ENCODE measurements at places on chromosomes 3 and 15.
A peak's percentile ranks its signal among the peaks of the same experiment; 100 is the strongest.

- DNase-seq = peak; percentile 36
Observed at GRCh38 chr3:16124636-16125035, 49.8 kb upstream of the GALNT15 start.

DNA sequence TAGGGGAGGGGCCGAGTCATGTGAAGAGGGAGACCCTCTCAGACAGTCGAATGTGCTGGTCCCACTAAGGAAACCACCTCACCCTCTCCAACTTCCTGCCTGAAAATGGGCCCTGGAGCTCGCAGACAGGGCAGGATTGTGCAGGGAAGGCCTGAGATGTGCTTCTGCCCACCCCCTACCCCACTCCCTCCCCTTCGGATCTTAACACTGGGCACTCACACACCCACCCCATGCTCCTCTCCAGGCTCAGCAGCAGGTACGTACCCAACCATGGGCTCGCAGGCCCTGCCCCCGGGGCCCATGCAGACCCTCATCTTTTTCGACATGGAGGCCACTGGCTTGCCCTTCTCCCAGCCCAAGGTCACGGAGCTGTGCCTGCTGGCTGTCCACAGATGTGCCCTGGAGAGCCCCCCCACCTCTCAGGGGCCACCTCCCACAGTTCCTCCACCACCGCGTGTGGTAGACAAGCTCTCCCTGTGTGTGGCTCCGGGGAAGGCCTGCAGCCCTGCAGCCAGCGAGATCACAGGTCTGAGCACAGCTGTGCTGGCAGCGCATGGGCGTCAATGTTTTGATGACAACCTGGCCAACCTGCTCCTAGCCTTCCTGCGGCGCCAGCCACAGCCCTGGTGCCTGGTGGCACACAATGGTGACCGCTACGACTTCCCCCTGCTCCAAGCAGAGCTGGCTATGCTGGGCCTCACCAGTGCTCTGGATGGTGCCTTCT is 20.0 kb downstream of the ATRIP start:
- DNase-seq = no peak

DNA sequence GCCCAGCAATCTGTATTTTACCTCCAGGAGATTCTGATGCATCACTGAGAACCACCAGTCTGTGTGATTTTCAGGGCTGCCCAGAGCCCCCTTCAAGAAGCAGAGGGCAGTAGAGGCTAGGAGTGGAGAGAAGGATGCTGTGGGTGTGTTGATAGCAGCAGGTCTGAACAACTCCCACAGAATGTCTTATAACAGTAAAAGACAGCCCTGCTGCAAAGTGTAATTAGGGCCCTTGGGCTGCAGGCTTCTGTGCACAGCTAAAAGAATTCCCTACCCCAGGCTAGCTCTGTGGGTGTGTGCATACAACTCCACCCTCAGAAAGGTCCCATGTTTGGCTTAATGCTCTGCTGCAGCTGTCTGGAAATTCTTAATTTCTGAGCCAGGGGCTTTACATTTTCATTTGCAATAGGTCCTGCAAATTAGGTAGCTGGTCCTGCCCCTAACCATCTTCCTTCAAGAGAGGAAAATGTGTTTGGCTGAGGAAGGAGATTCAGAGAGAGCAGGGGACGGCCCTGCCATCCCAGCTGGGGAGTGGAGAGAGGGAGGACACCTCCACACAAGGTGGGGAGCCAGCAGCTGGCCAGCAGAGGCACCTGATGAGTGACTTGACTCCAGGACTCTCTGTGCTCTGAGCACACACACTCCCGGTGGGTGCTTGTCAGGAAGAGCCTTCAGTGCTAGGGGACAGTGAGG is 43.2 kb upstream of the RAB6B start:
- DNase-seq = peak; percentile 40

DNA sequence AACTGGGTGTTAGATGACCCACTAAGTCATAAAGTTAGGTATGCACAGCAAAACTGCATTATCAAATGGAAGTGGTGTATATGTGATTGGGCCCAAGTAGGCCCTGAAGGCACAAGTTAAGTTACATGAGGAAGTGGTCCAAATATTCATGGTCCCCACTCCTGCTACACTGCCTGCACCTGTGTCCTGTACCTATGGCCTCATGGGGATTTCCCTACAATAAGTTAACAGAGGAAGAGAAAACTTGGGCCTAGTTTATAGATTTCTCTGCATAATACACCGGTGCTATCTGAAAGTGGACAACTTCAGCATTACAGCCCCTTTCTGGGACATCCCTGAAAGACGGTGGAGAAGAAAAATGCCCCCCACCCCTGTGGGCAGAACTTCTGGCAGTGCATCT is 41.5 kb downstream of the STRIT1 start:
- no peak for DNase-seq

- no peak for DNase-seq
Observed at GRCh38 chr15:68512598-68512997, 66.2 kb upstream of the CORO2B start.

GRCh38 chr3:139202226-139202958 is 141.4 kb upstream of the MRPS22 start:
- peak; percentile 63 for DNase-seq

- DNase-seq = no peak
Observed at GRCh38 chr3:127888156-127888555, 26.9 kb upstream of the KBTBD12 start.

DNA sequence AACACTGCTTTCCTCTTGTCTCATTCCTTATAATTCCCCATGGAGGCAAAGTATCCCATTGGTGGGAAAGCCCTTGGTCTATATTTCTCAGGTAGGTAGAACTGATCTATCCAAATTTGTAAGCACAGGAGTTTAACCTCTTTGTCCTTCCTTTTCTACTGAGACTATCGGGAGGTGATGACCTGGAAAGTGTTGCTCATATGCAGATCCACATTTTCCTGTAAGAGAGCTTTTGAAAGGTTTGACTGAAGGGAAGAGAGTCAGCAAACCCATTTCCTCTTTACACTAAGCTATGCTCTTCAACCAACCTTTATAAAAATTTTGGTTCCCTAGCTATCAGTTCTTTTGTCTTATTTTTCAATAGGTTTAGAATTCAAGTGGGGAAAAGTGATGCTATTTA is 200.7 kb downstream of the TIGIT start:
- DNase-seq = no peak

DNA sequence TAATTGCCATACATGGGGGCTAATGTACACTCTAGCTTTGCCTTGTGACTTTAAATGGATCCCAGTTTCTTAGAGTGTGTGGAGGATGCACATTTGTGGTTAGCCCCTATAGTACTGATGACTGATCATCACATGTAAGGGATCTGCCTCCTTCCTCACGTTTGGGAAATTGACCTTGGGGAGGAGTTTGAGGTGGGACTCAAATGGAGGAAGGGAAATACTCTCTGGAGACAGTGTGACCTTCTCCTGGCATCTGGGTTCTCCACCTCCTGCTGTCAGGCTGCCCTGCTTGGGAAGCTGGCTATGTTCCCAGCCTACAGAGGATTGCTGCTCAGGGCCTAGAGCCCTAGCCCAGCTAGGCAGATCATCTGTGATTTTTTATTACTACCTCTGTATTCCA is 48.7 kb downstream of the PPM1L start:
- no peak for DNase-seq

DNA sequence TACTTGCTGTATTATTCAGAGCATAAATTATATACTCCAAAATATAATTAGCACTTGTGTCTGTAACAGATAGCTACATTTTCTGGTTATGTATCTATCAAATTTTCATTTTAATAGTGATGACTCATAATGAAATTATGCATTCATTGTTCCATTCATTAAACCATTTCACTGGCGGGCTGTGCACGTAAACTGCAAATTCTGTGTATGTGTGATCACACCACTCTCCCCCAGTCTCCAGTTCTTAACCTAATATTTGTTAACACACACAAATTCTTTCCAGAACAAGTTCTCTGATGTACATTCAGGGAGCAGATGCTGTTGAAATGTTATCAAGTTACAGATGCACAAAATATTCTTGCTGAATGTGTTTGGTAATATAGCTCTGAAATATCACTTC is 3.8 kb upstream of the KCNMB2 start:
- DNase-seq = no peak
